ENCODE measurements at places on chromosomes 3 and 15.

- DNase-seq = no peak
These were observed 83.4 kb upstream of the FAM3D start for GRCh38 chr3:58749948-58750347.

GRCh38 chr15:99683000-99683670, 50.1 kb downstream of the LYSMD4 start:
- no peak for DNase-seq

GRCh38 chr3:49108346-49108745, 3.8 kb upstream of the QARS1 start:
- no peak for DNase-seq

GRCh38 chr15:53974813-53975212, 3.4 kb upstream of the UNC13C start:
- no peak for DNase-seq

- DNase-seq = no peak
These were observed 265.4 kb upstream of the HES1 start for GRCh38 chr3:193870376-193871219.

DNA sequence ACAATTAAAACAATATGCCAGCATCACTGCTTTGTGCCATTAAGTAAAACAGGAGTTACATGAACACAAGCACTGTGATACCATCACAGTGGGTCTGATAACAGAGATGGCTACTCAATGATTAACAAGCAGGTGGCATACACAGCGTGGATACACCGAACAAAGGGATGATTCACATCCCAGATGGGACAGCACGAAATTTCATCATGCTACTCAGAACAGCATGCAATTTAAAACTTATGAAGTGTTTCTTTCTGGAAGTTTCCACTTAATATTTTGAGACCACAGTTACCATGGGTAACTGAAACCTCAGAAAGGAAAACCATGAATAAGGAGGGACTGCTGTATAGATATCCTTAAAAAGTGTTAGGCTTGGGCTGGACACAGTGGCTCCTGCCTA, 44.5 kb downstream of the SLC24A1 start:
- DNase-seq = no peak

DNA sequence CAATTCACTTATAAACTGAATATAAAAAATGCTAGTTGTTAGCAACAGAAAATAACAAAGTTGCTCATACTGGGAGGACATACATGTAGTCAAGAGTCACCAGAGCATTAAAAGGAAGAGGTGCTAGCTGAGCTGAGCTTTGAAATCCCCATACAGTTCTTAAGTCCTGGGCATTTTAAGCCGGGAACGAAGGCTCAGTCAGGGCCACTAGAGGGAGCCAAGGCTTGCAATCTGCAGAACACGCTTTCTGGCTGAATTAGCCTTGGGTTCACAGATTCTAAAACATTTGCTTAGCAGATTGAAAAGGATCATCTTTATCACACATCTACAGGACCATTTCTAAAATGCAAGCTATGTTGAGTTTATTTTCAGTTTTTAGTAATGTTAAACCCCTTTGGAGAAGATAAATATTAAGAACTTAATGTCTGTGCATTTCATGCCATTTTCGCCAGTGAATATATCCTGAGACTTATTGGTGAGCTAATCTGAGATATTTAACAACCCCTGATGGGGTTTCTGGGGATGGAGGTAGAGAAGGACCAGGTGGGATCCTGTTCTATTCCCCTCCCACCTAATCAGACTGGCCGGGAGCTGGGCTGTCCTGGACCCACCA, 26.3 kb upstream of the MNS1 start:
- DNase-seq = peak; percentile 2

- no peak for DNase-seq
These were observed 45.7 kb downstream of the MORC1 start for GRCh38 chr3:109072194-109072593.

- no peak for DNase-seq
These were observed 135.6 kb downstream of the ALCAM start for GRCh38 chr3:105502333-105502732.

- no peak for DNase-seq
These were observed 194.0 kb upstream of the FEZF2 start for GRCh38 chr3:62567097-62568021.

DNA sequence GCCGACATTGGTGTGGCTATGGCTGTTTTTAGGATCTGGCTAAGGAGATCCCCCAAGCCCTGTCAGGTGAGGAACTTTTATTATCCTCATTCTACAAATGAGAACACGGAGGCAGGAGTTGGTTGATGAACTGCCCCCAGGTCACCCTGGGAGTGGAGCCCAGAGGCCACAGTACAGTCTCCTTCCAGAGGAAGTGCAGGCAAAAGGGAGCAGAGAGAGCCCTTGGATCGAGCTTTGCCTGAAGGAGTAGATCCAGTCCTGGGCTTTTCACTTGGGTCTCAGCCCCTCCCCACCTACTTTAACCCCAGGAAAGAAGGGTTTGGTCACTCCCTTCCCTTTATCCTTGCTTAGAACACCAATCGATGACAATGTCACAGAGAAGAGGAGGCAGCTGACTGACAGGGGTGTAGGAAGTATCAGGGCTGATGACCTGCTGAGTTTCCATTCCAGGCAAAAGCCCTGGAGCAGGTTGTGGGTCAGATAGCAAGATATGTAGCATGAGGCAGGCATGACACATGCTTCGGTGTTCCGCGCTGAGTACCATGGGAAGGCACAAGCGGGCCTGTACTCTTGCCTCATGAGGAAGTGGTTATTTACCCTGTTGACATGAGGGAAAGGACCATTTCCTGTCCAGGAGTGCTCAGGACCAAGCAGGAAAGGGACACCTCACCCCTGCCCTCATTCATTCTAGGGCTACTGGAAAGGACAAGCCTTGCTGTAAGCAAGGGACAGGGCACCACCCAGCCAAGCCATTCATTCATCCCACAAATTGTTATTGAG, 5.8 kb upstream of the PLA2G4D start:
- DNase-seq = no peak

GRCh38 chr15:81337713-81338157, 13.8 kb upstream of the STARD5 start:
- DNase-seq = no peak

DNA sequence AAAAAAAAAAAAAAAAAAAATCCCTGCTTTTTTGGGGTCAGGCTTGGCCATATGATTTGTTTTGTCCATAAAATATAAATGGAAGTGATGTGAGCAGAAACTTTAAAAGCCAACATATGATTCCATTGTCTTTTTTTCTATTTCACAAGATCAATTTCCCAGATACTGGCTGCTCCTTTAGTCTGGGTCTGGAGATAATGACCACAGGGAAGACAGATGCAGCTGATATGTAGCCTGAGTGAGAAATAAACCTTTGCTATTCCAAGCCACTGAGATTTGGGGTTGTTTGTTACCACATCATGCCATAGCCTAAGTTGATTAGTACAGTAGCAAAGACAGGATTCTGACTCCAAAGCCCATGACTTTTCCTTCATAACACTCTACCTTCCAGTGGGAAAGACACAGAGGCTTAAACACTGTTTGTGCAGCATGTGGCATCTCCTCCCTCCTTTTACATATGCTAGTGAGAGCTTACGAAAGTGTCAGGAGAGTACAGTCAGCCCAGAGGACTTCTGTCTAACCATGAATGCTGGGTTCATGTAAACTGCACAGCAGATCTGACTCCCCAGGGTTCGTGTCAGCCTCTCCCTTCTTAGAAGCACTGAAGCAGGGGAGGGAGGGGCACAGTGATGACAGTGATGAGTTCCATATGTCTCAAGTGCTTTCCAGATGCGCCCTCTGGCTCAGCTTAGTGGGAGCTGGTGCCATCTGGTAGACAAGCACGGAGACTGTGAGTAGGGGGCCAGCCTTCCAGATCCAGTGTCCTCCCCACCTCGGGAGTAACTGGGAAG, 36.7 kb upstream of the SLC7A14 start:
- peak; percentile 75 for DNase-seq

DNA sequence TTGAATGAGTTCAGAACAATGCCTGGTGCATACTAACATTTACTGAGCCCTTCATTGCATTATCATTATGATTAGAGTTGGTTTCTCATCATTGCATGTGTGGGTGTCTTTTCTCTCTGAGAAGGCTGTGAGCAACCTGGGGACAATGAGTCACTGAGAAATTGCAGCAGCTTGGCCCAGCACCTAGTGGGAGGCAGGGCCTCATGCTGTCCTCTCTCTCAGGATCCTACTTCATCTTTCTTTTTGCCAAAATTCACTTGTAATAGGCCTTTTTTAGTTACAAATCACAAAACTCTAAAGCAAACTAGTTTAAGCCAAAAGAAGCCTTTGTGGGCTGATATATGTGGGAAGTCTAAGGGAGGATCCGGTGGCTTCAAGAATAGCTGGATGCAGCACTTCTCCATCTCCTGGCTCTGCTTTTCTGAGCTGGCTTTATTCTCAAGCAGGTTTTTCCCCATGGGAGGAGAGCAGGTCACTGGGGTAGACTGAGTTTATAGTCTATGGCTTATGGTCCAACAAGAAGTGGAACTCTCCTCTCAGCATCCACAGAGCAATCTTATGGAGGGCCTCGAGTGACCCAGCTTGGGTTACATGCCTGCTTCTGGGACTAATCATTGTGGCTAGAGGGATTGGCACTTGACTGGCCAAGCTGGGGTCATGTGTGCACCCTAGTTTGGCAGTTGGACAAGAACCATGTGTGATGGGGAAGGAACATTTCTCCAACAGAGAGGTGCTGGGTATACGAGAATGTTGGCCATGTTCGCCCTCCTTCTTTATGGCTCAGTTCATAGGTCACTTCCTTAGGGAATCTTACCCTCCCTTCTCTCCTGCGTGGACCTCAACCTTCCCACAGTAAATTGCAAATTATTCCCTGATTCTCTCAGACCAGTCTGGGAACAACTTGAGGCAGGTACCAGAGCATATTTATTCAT, 8.7 kb upstream of the CAMK1 start:
- DNase-seq = no peak

DNA sequence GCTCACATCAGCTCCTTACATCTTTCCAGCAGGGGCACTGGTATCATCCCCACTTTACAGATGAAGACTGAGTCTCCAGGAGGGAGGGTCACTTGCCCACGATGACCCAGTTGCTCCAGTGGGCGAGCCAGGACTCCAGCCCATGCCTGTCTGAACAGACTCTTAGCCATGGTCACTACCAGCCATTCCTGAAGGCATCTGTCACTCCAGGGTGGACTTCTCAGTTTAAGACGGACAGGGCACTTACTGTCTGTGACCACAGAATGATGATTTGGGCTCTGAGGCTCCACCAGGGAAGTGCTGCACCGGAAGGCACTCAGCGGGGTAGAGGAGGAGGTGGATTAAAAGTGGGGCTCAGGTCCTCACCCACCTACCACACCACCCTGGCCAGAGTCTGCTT, 104.0 kb upstream of the SLC6A6 start:
- no peak for DNase-seq

- no peak for DNase-seq
These were observed 148.2 kb downstream of the ADAMTS9 start for GRCh38 chr3:64539451-64540196.

DNA sequence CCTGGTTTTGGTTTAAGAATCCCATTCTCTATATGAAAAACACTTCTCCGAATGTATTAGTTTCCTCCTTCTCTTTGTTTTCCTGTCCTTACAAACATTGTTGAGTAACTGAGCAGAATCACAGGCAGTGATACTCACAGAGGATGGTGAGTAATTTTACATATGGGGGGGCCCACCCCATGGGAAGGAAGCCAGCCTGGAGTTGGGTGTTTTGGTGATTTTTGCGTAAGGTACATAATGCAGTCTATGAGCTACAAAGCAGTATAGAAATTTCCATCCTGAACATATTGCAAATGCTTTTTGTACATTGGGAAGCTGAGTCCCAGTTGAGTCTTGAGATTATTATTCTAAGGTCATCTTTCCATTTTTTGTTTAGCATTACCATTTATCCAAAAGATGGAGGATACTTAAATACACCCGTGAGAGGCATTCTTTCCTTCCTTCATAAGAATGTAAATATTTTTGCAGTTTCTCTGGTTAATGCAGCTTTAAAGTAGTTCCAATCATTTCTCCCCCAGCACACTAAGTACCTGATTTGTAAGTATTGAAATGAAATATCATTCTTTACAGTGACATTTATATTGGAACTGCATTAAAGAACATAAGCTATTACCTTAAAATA, 476.8 kb downstream of the AGBL1 start:
- DNase-seq = no peak

- no peak for DNase-seq
These were observed 1204.6 kb downstream of the OTOL1 start for GRCh38 chr3:162701211-162701610.

DNA sequence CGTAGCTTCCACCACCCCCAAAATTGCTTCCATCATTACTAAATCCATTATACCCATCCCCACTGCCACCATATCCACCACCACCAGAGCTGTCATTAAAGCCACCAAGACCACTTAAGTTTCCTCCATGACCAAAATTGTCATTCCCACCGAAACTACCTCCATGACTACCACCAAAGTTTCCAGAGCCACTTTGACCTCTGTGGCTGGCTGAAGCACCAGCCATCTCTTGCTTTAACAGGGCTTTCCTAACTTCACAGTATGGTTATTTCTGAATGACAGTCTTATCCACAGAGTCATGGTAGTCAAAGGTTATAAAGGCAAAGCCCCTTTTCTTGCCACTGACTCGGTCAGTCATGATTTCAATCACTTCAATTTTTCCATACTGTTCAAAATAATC, 24.3 kb upstream of the DENND4A start:
- no peak for DNase-seq

DNA sequence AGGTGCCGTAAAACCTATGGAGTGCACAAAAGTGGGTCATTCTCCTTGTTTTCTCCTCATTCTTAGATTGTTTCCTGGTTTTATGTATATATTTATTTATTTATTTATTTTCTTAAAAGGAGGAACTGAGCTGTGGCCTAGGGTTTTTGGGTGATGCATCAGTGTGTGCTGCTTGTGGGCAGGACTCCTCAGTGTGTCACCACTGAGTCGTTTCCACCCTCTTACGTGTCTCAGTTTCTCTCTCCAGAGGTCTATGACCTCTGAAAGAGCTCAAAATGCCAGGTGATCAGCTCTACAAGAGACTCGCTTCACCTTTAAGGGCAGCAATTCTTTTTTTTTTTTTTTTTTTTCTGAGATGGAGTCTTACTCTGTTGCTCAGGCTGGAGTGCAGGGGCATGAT, 72.9 kb downstream of the CD200 start:
- no peak for DNase-seq

DNA sequence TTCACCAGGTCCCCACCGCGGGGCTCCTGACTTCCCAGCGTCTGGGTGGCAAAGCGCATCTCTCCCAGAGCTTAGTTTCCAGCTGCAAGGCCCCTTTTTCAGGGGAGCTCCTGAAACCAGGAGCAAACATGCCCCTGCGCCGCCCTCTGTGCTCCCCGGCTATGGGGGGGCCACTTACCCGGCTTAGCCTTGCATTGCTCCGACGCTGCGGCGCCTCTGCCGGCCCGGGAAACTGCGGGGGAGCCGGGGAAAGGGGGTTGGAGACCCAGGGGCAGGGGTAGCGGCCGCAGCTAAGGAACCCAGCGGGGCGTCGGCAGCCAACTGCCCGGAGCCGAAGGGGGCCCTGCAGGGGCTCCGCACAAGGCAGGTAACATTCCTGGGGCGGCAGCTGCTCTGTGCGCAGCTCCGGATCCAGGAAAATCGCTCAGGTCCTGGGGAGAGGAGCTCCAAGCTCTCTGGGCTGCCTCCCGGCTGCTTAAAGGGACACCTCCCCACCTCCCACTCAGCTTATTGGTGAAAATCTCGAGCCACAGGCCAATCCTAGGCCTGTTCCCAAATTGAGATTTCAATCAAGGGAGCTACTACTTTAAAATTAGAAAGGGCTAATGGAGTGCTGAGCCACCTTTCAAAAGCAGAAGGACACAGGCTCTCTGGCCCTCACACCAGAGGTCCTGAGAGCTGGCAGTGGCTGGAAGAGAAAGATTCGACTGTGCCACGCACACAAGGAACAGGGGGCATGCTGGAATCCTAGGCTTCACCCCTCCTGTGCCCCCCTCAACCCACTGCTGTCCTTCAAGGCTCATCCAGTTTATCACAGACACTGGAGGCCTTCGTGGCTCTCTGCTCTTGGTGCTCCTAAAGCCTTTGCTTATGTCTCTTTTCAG, 42.7 kb upstream of the PRICKLE2 start:
- DNase-seq = no peak
